Activated naive CD4-positive, alpha-beta T cell treated with Interleukin-2 at 50 U/mL for 16 hours (primary cell): ENCODE measurements at places on chromosomes 2 and 18.

DNA sequence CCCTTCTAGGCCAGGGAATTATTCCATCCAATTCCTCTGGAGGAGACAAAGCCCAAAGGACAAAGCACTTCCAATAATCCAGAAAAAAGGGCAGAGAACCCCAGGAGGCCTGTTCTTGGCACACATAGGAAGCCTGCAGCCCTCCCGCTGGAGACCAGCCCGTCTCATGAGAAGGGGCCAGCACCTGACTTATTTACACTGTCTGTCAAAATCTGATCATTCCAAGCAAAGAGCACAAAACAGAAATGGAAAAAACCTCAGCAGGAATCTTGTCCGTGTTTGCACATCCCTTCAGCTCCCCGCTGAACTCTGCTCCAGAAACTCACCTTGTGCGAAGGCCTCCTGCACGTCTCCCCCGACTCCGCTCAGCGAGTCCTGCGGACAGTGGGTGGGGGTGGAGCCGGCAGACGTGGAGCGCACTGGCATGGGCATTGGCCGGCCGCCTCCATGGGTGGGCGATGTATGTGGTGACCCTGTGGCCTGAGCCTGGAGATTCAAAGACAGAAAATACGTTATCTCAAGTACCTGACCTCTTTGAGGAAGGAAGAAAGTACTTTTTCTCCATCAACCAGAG lies 46.2 kb upstream of the DNMT3A start:
- no peak for DNase-seq

DNA sequence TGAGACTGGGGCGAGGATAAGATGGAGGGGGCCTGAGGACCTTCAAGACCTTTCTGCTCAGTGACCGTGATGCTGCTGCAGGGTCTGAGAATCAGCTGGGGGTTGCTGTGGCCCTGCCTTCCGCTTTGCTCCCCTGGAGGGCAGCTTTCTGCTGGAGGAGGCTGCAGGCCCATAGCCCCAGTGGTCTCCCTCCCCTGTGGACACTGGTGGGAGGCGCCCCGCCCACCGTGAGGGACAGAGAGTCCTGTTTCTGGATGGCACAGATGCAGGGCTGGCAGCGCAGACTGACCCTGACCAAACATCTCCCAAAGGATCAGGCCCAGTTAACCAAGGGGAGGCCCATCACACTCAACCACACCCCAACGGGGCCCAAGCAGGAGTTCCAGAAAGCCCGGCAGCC lies 42.8 kb downstream of the PLB1 start:
- DNase-seq, result no peak

DNA sequence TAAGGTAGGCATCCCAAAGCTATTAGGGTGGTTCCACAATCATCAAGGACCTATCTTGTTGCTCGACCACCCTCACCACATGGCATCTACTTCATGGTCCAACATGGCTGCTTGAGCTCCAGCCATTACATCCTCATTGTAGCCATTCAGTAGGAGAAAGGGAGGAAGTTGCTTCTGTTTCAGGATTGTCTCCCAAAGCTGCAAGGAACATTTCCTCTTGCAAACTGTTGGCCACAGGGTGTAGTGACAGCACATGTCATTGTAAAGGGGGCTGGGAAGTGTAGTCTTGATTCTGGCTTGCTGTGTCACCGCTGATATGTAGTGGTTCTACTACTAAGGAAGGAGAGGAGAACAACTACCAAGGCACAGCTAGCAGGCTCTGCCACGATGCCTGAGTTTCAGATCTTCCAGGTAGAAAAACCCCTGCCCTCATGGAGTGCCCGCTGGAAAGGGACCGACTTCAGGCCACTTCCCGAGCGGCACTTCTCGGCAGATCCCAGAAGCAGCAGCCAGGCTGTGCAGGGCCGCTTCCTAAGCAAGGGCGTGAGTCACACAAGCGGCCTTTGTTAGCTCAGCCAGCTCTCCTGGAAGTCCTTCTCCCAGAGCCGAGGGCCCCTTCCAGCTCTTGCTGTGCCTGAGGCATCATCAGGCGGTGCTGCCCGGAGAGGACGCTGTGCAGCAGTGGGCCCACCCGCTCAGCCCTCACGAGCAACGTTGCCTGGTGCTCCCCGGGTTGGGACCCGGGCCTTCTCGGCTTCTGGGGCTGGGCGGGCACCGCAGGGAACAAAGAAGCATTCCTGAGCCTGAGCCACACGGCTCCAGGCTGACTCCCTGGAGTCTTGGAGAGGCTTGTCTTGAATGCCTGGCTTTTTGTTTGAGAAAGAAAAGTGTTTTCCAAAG lies 58.2 kb downstream of the HS6ST1 start:
- DNase-seq, result no peak

GRCh38 chr18:28152354-28152753 lies 24.6 kb downstream of the CDH2 start:
- DNase-seq, result no peak

DNA sequence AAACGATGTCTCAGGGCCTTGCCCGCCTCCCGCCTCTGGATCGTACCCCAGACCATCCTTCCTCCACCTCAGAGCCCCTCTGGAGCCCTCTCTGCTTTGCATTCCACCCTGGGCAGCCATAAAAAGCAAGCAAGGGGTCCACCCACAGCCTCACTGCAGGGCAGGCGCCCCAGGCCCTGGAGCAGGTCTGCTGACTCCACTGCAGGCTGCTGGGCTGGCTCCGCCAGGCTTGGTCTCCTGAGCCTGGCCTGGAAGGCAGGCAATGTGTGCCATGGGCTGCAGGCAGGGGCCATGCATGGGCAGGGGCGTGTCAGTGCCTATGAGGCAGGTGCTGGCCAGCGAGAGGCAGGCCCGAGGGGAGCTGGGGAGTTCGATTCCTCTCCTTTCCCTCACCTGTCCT lies 186.0 kb downstream of the ANKRD30B start:
- DNase-seq, result no peak

GRCh38 chr2:43303889-43304288 lies 77.5 kb upstream of the ZFP36L2 start:
- no peak for DNase-seq

DNA sequence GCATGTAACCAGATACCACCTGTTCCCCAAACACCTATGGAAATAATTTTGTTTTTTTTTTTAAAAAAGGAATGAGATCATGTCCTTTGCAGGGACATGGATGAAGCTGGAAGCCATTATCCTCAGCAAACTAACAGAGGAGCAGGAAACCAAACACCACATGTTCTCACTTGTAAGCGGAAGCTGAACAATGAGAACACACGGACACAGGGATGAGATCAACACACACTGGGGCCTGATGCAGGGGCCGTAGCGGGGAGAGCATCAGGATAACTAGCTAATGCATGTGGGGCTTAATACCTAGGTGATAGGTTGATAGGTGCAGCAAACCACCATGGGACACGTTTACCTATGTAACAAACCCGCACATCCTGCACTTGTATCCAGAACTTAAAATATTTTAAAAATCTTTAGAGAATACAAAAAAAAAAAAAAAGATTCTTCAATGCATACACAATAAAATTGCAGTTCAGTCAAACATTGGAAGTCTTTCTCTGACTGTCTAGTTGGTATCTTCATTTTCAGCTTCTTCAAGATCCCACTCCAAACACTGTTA lies 11.6 kb upstream of the CASP10 start:
- DNase-seq, result no peak

DNA sequence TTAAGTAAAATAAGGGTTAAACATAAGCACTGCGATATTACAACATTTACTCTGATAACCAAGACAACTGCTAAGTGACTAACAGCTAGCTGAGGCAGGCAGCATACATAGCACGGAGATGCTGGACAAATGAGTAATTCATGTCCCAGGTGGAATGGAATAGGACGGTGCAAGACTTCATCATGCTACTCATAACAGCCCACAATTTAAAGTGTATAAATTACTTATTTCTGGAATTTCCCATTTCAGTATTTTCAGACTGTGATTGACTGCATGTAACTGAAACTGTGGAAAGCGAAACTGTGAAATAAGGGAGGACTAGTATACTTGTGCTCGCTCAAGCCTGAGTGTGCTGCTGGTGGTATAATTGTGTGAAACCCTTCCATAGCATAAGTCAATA lies 12.9 kb downstream of the IER3IP1 start:
- DNase-seq, result no peak
